Stimulated activated CD4-positive, alpha-beta T cell treated with anti-CD3 and anti-CD28 coated beads, Interleukin-4, amount 100 ng/mL, for 1 hour (primary cell): ENCODE measurements at places on chromosomes 13 and 19.

- peak; percentile 49 for DNase-seq
Observed at GRCh38 chr19:11421371-11422098, 2.4 kb upstream of the RGL3 start.

GRCh38 chr13:25819856-25820530 is 231.8 kb downstream of the SHISA2 start:
- DNase-seq: no peak

- no peak for DNase-seq
Observed at GRCh38 chr13:26914148-26914547, 153.6 kb upstream of the GPR12 start.

DNA sequence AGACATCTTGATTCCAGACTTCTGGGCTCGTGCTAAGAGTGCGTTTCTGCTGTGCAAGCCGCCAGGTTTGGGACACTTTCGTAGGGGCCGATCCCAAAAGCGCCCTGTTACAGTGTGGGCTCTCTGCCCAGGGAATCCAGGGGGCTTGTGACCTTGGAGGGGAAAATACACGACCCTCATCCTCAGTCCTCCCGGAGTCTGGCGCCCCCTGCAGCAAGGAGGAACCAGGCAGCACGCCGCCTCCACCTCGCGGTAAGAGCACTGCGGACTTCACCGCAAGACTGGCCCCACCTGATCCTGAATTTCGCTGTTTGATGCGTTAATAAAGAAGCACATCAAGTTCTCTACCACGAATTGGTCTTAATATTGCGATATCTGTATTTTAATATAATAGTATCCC is 5.2 kb downstream of the POLRMT start:
- DNase-seq: peak; percentile 36

- peak; percentile 96 for DNase-seq
Observed at GRCh38 chr13:23579072-23579895, 9.1 kb downstream of the TNFRSF19 start.

DNA sequence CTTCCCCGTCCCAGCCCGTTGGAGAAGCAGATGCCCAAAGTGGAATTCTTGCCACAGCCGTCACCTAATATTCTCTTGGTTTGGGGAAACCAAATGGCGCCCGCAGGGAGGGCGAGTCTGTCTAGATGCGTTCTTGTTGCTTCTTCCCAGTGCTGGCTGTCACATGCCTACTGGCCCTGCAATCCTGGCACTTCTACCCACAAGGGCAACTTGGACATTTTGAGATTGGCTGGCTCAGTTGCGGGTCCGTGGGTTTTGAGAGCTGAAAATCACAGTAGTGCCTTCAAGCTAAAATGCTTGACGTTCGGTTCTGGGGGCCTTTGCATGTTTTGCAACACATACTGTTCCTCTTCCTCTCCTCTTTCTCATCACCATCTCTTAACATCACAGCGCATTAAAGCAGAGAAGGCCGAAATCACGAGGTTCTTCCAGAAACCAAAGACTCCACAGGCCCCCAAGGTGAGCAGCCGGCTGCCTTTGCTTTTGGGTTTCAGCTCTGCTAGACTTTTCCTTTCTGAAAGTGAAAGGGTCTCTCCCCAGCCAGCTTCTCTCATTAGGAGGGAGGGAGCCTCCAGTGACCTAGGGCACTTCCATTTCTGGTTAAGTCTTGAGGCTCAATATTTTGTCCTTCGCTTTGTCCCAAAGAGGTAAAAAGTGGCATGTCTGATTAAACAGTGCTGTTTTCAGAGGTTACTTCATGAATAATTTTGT is 21.1 kb downstream of the CHAF1A start:
- no peak for DNase-seq

GRCh38 chr19:19594381-19594780 is 24.1 kb downstream of the PBX4 start:
- no peak for DNase-seq

DNA sequence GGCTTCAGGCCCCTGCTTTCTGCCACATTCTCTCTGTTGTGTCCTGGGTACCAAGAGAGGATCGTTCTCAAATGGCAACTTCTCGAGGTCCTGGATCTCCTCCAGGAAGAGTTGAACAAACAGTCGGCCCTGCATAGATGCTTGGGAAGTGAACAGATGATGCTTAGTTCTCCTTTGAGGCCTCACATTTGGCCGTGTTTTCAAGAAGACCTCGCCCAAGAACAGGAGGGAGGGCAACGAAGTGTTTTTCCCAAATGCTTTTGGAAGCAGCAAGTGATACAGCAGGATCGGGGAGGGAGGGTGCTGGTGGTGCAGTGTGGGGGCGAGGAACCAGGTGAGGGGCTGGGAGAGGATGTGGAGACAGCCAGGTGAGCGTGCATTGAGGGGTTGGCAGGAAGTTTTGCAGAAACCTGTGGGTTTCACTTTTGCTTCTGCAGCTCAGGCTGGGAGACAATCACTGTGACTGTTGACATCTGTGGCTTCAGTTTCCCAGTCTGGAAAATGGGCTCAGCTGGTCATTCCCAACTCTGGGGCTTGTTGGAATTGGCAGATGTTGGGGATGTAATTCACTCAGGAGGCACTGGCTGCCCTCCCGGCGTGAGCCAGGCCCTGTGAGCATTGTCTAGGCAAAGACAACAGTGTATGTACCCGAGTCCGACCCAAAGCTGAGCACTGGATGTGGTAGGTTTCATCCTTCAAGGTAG is 21.6 kb downstream of the MAST3 start:
- peak; percentile 41 for DNase-seq

- no peak for DNase-seq
Observed at GRCh38 chr19:16026756-16027155, 49.5 kb upstream of the TPM4 start.
